Glomerular endothelial cell (primary cell): ENCODE measurements at places on chromosomes 7 and 10. TPM values are rescaled to one million over a fixed set of nuclear protein-coding genes. Genes with fewer than 3 reads are reported as not detected.

OR2A42 gene
- not detected in 2 replicates for total RNA-seq

GIMAP7 gene
- 13.5 and 34.5 TPM in 2 replicates for total RNA-seq

NYAP1 gene
- total RNA-seq, result 2.5 and 3.6 TPM in 2 replicates

CPA4 gene
- 20.2 and 27.7 TPM in 2 replicates for total RNA-seq

ENTPD1 gene
- 12.4 and 30.3 TPM in 2 replicates for total RNA-seq

PNLIPRP2 gene
- not detected in 2 replicates for total RNA-seq

ZSCAN21 gene
- total RNA-seq, result 7.8 and 8.8 TPM in 2 replicates

PDK4 gene
- total RNA-seq, result 2.2 and 8.7 TPM in 2 replicates

DNA sequence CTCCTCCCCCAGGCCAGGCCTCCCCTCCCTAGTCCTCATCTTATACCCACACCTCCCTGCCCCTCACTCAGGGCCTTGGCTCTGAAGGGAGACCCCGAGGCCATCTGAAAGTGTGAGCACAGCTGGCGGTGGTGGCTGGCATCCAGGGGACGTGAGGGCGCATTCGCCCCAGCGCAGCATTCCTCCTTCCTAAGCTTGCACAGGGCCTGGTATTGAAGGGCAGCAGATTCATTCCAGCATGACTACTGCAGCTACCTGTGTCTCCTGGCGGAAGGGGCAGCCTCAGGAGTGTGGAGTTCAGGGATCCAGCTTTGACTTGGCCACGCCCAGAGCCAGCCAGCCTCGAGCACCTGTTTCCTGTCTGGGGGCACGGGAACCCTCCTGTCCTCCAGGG is 72.6 kb downstream of the PARP12 start:
- DNase-seq, result no peak

GRCh38 chr7:4809091-4809591 is 33.7 kb downstream of the AP5Z1 start:
- no peak for DNase-seq

DNA sequence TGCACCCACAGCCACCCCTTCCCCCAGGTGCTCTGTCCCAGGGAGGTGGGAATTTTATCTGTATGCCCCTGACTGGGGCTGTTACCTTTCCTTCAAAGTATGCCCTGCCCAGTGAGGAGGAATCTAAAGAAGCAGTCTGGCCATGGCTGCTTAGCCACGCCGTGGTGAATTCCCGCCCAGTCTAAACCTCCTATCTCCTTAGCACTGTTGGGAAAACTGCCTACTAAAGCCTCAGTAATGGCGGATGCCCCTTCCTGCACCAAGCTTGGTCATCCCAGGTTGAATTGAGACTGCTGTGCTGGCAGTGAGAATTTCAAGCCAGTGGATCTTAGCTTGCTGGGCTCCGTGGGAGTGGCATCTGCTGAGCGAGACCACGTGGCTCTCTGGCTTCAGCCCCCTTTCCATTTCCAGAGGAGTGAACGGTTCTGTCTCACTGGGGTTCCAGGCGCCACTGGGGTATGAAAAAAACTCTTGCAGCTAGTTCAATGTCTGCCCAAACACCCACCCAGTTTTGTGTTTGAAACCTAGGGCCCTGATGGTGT is 87.2 kb downstream of the ABCC2 start:
- DNase-seq, result no peak

- no peak for DNase-seq
These were observed 22.7 kb downstream of the HKDC1 start for GRCh38 chr10:69242852-69243212.

DNA sequence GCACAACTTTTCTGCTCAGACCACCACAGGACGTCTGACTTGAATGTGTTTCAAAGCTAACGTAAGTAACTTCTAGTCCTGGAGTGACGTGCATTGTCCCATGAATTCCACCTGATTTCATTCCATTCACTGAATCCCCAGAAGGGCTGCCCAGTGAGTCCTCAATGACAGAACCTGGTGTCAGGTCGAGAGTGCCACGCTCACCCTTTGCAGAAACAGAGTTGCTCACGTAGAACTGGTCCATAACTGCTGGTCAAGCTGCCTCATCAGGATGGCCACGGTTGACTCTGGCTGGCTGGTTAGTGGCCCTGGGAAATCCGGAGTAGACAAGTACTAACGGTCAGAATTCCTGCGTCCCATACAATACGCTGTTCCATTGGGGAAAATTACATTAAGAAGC is 50.6 kb upstream of the UBE3C start:
- no peak for DNase-seq

DNA sequence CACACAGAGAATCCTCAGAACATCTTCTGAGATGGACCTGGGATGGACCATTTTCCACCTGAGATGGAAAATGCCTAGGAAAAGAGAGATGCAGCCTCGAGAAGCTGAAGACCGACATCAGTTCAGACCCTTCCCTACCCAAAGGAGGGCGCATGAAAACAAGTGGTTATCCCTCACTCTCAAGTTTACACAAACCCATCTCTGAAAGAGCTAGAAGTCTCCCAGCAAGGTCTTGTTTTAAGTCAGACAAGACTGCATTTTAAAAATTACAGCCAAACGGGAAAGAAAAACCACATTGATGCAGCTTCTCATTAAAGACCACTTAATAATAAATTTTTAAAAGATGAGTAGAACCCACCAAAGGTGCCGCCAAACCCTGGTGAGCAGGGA is 1.3 kb downstream of the RAPGEF5 start:
- no peak for DNase-seq

GRCh38 chr7:23604296-23604640 is 7.1 kb downstream of the CCDC126 start:
- DNase-seq, result no peak

GRCh38 chr7:23293500-23294073 is 5.6 kb upstream of the MALSU1 start:
- DNase-seq, result no peak

GRCh38 chr7:38215115-38215514 is 37.1 kb downstream of the STARD3NL start:
- DNase-seq, result no peak

DNA sequence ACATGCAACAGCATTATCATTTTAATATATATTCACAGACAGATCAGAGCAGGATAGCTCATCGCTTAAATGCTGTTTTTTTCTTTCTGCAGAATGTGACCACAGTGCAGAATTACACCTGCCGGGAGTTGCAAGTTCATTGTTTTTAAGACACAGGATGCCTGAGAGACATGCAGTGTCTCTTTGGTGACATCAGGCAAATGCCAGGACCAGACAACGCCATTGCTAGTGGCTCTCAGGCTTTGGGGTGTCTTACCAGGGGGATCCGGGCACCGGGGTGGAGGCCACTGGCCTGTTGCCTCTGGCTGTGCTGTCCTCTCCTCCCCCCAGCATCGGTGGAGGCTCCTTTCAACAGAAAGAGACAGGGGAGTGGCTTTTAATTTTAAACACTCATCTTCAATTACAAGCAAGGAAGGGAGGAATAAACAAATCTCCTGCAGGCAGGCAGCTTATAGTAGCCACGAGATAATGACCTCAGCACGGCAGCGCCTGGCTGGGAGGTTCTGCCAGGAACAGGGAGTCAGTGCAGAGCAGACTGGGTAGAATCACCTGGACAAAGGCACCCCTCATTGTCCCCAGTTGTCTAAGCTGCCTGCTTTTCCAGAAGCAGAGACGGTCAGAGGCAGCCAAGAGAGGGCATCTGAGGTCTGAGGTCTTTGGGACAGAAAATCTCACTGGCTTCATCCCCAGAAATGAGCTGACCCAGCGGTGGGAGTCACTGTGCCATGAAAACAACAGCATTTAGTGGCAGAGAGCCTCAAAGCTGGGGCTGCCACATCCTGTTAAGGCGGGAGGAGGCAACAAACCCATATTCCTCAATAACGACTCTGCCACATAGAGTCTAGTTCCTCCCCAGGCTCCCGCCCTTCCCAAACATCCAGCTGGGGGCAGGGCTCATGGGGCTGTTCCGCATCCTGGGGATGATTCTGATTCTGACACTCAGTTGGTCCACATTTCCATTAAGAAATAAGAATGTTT is 148.4 kb downstream of the TCERG1L start:
- no peak for DNase-seq

DNA sequence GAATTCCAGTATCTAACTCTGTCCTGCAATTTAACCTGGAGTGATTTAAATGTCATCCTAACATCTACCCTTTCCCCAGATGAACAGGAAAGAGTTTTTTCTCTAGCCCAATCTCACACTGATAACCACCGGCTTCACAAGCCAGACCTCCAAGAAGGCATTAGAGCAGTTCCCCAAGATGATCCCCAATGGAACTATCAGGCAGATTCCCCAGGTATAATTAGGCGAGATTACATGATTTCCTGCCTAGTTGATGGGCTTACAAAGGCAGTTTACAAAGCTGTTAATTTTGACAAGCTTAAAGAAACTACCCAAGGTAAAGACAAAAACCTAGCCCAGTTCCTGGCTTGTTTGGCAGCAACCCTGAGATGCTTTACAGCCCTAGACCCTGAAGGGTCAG is 14.1 kb upstream of the NT5C2 start:
- DNase-seq, result no peak

DNA sequence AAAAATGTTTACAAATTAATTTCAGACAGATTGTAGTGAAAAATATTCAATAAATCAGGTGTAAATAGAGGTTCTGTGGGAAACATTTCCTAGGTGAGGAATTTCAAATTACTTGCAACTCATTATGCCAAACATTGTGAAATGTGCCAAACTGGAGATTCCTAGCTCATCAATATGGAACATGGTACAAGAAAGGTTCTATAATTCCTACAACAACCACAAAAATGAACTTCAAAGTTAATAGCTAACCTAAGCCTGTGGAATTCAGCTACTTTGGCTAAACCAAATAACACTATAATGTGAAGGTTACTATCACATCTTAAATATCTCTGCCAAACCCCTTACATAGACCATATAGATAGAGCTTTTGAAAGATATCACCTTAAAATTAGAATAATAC is 223.3 kb upstream of the HGF start:
- DNase-seq, result no peak

DNA sequence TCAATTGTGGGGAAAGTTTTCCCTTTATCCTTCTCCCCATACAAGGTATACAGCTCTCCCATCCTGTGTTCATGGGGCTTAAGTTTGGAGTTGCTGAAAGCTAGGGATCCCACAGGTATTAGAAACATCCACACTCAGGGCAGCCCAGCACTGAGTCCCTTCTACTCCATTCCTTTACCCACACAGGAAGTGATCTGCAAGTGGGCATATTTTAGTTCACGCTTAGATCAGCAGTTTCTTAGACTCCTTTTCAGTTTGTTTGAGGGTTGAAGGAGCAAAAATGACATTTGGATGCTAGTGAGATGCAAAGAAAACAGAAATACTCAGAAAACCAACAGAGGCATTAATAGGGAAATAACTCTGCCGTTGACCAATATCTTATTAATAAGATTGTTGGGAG is 134.7 kb downstream of the VPS50 start:
- no peak for DNase-seq

DNA sequence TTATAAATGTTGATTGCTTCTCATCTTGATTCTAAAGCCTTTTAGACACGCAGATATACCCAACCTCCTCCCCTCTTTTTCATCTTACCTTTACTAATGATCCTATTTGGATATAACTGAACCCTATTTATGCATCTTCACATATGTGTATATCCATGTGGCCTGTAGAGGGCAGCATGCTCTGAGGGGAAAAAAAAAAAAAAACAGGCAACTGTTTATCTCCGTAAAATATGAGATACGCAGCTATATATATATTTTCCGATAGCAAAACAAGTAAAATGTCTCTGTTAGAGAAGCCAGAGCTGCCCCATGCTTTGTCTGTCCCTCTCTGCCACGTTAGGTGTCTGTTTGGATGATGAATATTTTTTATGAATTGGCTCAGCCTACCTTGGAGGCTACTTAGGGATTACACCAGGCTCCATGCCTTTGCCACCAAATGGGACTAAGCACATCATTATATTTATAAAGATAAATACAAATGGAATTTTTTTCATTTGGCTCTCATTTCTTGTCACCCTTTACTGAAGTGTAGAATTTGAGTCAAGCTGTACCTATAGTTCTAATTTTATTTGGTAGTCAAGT is 174.8 kb upstream of the FZD1 start:
- DNase-seq, result peak; percentile 25

DNA sequence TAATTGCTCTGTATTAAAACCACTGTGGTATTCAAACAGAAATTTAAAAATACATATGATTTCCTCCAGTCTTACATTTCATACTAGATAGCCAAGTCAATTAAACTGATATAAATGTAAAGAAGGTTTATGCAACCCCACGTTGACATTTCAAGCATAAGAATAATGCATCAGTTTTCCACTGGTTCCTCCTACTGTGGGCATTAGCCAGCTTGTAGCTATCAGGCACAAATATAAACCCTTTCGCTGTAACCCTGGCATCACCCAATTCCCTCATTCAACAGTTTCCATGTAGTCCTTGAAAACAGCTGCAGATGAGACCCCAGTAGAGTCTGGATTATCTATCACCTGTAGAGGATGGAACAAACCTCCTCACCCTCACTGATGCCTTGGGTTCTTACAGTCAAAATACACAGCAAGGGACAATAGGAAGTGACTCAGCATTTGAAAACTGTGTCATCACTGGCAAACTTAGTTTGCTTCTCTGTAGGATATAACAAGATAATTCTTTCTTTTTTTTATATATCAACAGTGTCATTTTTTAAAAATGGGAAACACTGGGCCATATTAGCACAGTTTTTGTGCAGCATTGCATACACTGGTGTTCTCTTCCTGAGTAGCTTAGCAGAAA is 113.0 kb downstream of the PDE1C start:
- DNase-seq, result no peak

DNA sequence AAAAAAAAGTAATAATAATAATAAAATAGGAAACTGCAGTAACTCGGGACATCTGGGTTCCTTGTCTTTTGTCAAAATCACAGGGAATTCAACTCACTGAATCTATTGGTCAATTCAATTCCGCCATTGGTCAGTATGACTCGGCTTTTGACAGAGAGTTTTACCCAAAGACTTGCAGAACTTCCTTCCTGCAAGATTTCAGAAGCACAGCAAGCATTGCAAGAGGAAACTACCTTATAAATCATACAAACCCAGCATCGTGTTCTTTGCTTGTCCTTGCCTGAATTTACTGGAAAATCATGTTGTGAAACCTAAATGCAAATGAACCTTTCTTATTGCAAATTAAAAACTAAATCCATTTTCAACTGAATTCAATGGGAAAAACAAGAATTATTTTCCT is 15.5 kb downstream of the KLF6 start:
- no peak for DNase-seq

DNA sequence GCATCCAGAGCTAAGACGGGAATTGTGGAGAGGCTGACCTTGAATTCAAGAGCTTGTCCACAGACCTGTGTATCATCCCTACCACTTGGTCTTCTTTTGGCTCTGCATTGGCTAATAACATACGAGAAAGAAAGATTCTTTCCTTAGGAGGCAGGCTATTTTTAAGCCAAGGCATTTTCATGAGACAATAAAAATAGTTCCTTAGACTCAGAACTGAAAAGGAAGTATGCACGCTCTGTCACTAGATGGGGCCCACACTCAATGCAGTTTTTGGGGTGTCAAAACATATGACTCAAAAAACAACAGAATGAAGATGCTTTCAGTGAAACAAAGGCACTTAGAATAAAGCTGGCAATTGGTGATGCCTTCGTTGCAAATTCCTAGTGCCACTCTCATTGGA is 265.9 kb upstream of the DGKB start:
- no peak for DNase-seq

- DNase-seq, result no peak
These were observed 501.1 kb downstream of the TNS3 start for GRCh38 chr7:47080816-47081215.
